PC-9 (cell line): ENCODE measurements at places on chromosomes 5 and 9. TPM values are rescaled to one million over a fixed set of nuclear protein-coding genes. Genes with fewer than 3 reads are reported as not detected.

VLDLR gene
- total RNA-seq, result 7.4 and 8.1 TPM in 2 replicates

AGXT2 gene
- not detected in 2 replicates for total RNA-seq

MAML1 gene
- total RNA-seq, result 25.7 and 34.0 TPM in 2 replicates

DNA sequence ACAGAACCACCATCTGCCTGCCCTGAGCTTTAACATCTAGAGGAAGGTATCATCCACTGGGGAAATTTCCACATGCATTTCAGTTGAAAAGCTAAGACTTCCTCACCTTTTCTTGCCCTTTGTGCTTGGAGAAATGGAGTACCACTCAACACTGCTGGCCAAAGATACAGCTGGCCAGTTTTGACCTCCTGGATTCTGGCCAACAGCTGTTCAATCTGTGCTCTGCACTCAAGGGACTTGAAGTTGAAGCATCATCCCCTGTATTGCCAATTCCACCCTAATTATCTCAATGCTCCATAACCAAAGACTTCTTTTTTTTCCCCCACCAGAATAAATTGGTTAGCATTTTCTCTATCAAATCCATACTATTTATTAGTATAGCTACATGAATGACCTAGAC lies 70.4 kb upstream of the PRDM9 start:
- no peak for DNase-seq
- H3K4me1 ChIP-seq, result no peaks in the 10 kb centered on the region
- no peaks in the 10 kb centered on the region for H3K27me3 ChIP-seq
- H3K4me3 ChIP-seq, result no peak overlapping the region
- H3K27ac ChIP-seq, result no peak overlapping the region
- H3K36me3 ChIP-seq, result no peaks in the 10 kb centered on the region

DNA sequence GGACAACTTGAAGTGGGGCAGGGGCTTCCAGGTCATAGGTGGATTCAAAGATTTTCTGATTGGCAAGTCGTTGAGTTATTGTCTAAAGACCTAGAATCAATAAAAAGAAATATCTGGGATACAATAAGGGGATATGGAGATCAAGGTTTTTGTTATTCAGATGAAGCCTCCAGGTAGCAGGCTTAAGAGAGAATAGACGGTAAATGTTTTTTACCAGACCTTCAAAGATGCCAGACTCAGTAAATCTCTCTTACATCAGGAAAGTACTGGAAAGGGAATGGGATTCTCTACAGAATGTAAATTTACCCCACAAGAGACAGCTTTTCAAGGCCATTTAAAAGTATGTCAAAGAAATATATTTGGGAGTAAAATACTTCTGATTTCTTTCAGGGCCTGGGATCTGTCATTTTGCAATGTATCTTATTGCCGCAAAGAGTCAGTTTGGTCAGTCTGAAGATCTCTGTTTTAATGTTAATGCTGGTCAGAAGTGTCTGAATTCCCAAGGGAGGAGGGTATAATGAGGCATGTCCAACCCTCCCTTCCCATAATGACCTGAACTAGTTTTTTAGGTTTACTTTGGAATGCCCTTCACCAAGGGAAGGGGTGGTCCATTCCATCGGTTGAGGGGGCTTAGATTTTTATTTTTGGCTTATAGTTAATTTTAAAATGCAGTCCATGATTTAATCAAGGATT lies 13.6 kb upstream of the LYSMD3 start:
- H3K27me3 ChIP-seq, result peaks cover 52% of the 10 kb centered on the region
- H3K4me3 ChIP-seq, result no peak overlapping the region
- H3K27ac ChIP-seq, result no peak overlapping the region
- no peaks in the 10 kb centered on the region for H3K36me3 ChIP-seq

DNA sequence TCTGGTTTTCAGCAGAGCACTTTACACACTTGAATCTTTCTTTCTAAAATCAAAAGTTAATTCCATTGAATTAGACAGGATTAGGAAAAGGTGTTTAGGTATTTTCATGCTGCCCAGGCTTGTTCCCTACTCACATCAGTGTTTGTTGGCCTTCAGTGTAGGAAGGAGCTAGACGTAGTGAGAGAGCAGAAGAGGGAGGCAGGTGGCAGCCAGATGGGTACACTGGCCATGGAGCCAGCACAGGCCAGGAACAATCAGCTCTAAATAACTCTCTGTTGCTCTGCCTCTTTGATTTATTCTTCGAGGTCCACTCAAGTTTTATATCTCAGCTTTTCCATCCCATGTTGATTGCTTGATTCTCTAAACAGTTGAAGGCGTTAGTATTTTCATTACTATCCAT lies 529.6 kb downstream of the PSAT1 start:
- no peaks in the 10 kb centered on the region for H3K27me3 ChIP-seq
- no peak overlapping the region for H3K4me3 ChIP-seq
- no peak for DNase-seq
